ENCODE measurements at places on chromosomes 7 and 10.
A peak's percentile ranks its signal among the peaks of the same experiment; 100 is the strongest.

GRCh38 chr7:107048783-107049418 is 4.4 kb downstream of the PRKAR2B start:
- DNase-seq, result no peak

DNA sequence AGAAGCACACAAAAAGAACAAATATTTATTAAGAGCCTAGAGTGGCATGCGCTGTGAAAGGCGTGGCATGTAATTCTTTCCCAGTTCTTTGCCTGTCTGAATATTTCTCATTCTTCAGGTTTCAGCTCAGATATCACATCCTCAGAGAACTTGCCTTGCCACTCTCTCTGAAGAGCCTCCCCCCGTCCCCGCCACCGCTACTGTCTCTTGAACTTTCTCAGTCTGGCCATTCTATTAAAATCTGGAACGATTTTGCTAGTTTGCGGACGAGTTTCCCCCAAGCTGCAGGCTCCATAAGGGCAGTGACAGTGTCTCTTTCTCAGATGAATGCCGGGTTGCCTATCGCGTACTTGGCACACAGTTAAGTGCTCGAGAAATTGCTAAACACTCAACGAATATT is 787 bp upstream of the PLEKHA1 start:
- DNase-seq, result no peak

GRCh38 chr7:25792586-25792985 is 359.4 kb upstream of the NFE2L3 start:
- no peak for DNase-seq

- DNase-seq, result no peak
Observed at GRCh38 chr10:4501306-4501705, 324.7 kb upstream of the AKR1E2 start.

DNA sequence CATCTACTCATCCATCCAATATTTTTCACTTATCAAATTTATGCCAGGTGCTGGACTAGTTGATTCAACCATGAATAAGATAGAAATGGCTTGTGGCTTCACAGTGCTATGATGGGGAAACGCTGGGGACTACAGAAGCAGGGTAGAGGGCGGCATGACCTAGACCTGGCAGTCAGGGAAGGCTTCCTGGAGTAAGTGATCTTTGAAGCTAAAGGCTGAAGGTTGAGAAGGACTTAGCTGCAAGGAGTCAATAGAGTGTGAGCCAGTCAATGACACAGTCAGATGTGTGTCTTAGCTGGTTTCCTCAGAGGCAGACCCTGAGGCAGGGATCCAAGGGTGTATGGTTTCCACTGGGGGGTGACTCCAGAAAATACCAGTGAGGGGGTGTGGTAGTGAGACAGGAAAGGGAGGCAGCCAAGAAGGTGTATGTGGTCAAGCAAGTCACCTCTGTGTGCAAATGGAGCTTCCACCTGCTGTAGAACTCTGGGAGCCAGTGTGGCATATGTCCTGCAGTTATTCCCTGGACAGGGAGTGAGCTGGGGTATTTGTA is 10.3 kb downstream of the PRF1 start:
- no peak for DNase-seq

- no peak for DNase-seq
Observed at GRCh38 chr10:52578871-52579405, 193.6 kb downstream of the MBL2 start.

- no peak for DNase-seq
Observed at GRCh38 chr10:6819301-6819700, 239.2 kb upstream of the PRKCQ start.

GRCh38 chr10:28314211-28314610 is 11.3 kb upstream of the MPP7 start:
- no peak for DNase-seq

GRCh38 chr10:48450233-48450740 is 143.8 kb downstream of the MAPK8 start:
- DNase-seq, result no peak

- peak; percentile 40 for DNase-seq
Observed at GRCh38 chr10:110137142-110137545, 70.3 kb upstream of the MXI1 start.

- DNase-seq, result peak; percentile 74
Observed at GRCh38 chr10:122062831-122063674, 74.1 kb downstream of the TACC2 start.

DNA sequence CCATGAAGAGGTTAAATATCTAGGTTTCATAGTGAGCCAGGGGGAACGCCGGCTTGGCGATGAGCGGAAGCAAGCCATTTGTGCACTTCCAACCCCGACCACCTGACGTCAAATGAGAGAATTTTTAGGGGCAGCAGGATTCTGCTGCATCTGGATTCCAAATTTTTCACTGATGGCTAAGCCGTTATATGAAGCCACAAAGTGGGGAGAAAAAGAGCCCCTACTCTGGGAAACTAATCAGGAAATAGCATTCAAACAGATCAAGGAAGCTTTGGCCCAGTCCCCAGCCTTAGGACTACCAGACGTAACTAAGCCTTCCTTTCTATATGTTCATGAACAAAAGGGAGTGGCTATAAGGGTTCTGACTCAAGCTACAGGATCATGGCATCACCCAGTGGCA is 12.9 kb upstream of the ADCK2 start:
- DNase-seq, result no peak

- no peak for DNase-seq
Observed at GRCh38 chr7:124130-124949, 68.0 kb upstream of the FAM20C start.

DNA sequence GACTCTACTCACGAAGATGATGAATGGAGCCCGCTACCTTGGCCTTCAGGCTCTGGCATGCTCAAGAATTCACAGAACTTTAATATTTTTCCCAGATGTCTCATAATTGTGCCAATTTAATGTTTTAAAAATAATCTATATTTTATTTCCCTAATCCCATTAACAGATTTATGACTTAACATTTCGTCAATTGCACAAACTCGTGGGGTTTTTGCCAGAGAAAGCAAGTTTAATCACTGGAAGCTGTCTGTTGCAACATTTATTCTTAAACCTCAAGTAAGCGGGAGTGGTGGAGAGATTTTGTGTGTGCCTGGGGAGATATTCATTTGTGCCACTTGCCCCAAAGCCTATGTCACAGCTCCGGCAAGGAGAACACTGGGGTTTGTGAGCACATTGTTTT is 117.9 kb downstream of the TEX36 start:
- DNase-seq, result no peak

- DNase-seq, result no peak
Observed at GRCh38 chr10:22343731-22344130, 1.6 kb upstream of the SPAG6 start.

DNA sequence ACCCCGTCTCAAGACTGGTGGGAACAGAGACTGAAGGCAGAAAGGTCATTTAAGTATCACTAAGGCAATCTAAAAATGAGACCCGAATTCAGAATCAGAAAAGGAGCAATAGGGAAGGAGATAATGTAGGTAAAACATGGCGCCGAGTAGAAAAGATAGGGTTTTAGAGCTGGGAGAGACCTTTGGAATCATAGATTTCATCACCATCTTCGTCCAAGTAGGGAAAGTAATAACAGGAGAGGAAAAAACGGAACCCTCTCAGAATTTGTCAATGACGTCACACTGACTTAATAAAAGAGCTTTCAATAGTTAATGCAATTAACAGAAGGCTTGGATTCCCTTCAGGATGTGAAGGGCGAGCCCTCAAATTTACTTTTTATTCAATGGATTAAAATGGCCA is 1.0 kb upstream of the UBN2 start:
- no peak for DNase-seq

DNA sequence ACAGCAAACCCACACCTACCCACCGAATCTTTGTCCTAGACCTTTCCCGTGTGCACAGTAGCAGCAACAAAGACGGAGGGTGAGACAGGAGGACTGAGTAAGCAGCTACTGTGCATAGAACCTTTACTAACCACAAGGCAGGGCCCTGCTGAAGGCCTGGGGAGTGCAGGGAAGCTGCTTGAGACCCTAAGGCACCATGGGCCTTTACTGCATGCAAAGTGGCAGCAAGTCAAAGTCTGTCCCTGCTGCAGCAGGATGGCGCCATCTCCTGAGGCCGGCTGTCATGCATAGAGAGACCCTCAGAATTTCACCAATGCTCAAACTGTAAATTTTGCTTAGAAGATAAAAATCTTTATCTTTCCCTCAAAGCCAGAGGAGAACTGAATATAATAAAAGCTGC is 610.5 kb downstream of the ACTR3B start:
- no peak for DNase-seq

Data from K562 (cell line).